MCF 10A (cell line): ENCODE measurements at places on chromosomes 6 and 20. TPM values are rescaled to one million over a fixed set of nuclear protein-coding genes. Genes with fewer than 3 reads are reported as not detected.

Gene GPR63
- 0.42 and 0.54 TPM in 2 replicates for total RNA-seq

Gene C6orf163
- total RNA-seq, result 1.0 and 2.6 TPM in 2 replicates

DNA sequence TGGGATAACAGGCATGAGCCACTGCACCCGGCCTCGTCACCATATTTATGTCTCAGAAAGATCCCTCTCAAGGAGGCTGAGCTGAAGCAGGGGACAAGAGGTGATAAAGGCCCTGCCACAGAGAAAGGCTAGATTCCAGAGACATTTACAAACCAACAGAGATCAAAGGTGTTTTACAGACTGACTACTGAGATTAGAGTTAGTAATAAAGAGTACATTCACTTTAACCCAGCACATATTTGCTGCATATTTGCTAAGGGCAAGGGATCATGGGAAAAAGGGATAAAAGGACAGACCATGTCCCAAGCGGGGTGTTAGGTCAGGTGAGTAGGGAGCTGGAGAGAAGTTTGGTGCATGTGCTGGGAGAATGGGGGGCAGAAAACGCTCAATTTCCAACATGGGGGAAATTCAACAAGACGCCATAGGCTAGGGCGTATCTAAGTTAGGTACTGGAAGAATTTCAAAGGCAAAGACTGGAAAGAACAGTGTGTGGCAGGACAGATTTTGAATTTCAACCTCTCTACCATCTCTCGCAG is 43.8 kb upstream of the SEC63 start:
- H3K4me1 ChIP-seq, result peaks cover 16% of the 10 kb centered on the region
- no peak overlapping the region for H3K27ac ChIP-seq
- no peaks in the 10 kb centered on the region for H3K27me3 ChIP-seq
- H3K36me3 ChIP-seq, result no peaks in the 10 kb centered on the region
- H3K4me3 ChIP-seq, result no peak overlapping the region

DNA sequence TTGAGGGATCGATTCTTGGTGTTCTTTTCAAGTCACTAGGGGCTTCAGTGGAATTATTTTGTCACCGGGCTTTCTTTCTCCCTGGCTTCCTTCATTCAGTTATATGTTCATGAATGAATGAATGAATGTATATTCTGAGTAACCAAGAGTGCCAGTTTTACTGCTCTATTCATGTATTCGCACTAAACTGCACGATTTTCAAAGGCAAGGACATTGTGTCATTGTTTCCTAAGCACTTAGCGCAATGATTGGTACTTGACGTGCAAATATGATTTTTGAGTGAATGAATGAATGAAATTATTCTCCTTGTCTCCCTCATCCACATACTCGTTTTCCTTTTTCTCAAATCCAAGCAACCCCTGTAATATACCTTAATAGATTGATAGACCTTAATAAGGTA is 822 bp downstream of the AFG1L start:
- no peaks in the 10 kb centered on the region for H3K27me3 ChIP-seq
- H3K36me3 ChIP-seq, result peaks cover 4% of the 10 kb centered on the region
- peak; percentile 5 for DNase-seq
- peak overlapping the region; percentile 94 for H3K4me3 ChIP-seq
- H3K27ac ChIP-seq, result peak overlapping the region; percentile 99

GRCh38 chr6:85278466-85279035 is 171.3 kb upstream of the NT5E start:
- H3K4me3 ChIP-seq, result no peak overlapping the region
- H3K27ac ChIP-seq, result no peak overlapping the region
- no peak for DNase-seq
- H3K36me3 ChIP-seq, result no peaks in the 10 kb centered on the region
- no peaks in the 10 kb centered on the region for H3K27me3 ChIP-seq
- H3K4me1 ChIP-seq, result no peaks in the 10 kb centered on the region
